ENCODE measurements at places on chromosomes 1 and 21.

DNA sequence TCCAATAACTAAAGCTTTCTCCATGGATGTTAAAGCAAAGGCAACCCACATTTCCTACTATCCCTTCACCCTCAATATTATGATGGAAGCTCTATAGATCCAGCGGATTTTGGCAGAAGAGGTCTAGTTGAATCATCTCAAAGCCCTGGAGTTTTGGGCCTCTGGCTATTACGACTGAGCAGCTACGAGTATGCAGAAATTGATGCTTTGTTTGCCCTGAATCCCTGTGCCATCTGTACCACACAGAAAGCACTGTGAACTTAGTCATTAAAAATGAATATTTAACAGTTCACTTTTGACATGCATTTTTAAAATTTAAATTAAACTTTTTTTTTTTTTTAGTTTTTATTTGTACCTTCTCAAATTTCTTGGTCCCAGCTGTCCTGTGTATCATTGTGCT is 705.4 kb upstream of the PTBP2 start:
- no peak for DNase-seq

DNA sequence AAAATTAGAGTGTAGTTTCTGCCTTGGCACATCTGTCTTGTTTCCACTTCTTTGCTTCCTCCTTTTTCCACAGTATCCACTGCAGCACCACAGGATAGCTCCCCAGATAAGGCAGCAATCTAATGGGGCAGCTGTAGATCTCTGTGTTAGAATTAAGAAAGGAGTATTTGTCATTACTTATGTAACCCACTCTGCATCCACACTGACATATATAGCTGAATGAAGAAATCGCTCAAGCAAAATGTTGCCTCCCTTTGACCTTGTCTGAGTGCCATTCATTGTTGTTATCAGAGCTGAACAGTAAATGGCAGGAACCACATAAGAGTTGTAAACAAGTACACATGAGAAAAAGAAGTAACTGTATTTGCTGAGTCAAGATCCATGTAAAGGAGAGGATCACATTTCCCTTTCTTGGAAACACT is 45.9 kb upstream of the DPH5 start:
- DNase-seq, result no peak

GRCh38 chr21:44862869-44863685 is 10.4 kb downstream of the PTTG1IP start:
- DNase-seq, result no peak

DNA sequence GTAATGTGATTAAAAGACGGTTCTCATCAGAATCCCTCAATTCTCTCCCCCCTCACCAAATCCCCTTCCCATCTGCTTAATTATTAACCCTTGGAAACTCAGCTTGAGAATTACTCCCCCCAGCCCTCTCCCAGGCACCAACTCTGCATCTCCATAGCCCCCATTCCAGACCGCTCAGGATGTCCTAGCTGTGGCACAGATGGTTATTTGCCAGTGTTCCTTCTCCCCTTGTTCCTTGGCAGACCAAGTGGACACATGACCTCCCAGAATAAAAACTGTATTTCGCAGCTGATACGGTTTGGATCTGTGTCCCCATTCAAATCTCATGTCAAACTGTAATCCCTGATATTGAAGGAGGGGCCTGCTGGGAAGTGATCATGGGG is 14.6 kb downstream of the HENMT1 start:
- no peak for DNase-seq

DNA sequence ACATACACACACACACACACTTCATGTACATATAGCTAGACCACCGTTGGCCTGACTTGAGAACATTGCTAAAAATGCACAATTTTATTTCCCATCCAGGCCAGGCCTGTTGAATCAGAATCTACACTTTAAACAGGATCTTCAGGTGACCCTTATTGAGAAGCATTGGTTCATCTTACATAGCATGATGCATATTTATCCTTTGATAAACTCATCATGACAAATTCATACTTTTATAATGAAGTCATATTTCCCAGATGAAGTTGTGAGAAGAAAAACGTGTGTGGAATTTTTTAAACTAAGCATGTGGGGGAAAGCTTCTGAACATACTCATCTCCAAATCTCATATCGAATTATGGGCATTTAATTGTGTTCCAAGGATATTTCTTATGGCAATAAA is 877.7 kb downstream of the MRPL39 start:
- DNase-seq, result no peak

DNA sequence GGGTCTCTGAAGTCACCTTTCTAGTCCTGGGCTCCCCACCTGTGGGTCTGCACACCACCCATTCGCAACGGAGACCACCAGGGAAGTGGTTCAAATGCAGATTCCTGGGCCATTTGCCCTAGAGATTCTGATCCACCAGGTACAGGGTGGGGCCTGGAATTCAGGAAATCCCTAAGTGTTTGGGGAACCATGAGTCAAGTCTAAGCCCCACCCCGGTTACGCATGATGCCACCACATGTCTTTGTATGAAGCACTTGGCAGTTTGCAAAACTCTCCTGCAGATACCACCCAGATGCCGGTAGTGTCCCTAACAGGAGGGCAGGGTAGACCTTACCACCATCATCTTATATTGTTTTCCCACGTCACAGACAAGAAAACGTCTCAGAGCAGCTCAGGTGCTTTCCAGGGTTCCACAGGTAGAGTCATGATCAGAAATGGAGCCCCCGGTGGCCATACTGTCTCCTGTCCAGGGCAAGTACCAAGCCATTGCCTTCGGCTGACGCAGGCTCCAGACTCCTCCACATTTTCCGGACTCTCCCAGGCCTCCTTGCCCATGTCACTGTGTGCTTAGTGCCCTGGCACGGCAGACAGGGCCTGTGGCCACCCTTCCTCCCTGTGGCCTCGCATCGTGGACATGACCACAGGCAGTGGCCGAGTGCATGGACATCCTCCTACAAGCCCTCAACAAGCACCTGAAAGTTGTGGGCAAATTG is 89.2 kb upstream of the TMEM51 start:
- DNase-seq, result no peak
